Camera-type eye (tissue), 1 donor: ENCODE measurements at places on chromosomes 16 and 17. TPM values are rescaled to one million over a fixed set of nuclear protein-coding genes. Genes with fewer than 3 reads are reported as not detected.

POLR3E gene
- total RNA-seq = 48.0 TPM

CCL16 gene
- not detected for total RNA-seq

MMP2 gene
- 248 TPM for total RNA-seq

ZNRF1 gene
- 24.5 TPM for total RNA-seq

GSPT1 gene
- total RNA-seq = 87.5 TPM

LASP1 gene
- total RNA-seq = 83.0 TPM

CFAP52 gene
- 0.66 TPM for total RNA-seq

KRT39 gene
- total RNA-seq = 0.44 TPM

CACNG3 gene
- 4.6 TPM for total RNA-seq

PRKCB gene
- 32.5 TPM for total RNA-seq

HS3ST4 gene
- 1.7 TPM for total RNA-seq

SPIRE2 gene
- 16.1 TPM for total RNA-seq

CCL17 gene
- total RNA-seq = not detected

CORO1A gene
- total RNA-seq = 13.0 TPM

DOC2A gene
- total RNA-seq = 2.7 TPM

CCL8 gene
- total RNA-seq = 0.33 TPM

HOXB7 gene
- not detected for total RNA-seq

AOC3 gene
- 18.6 TPM for total RNA-seq

RTN4RL1 gene
- total RNA-seq = 18.1 TPM

SMTNL2 gene
- total RNA-seq = 17.4 TPM

HSDL1 gene
- 86.4 TPM for total RNA-seq

PRMT7 gene
- 91.5 TPM for total RNA-seq

ZDHHC1 gene
- 11.1 TPM for total RNA-seq

ZNF213 gene
- 13.0 TPM for total RNA-seq

DNAI2 gene
- 0.44 TPM for total RNA-seq

SLC2A4 gene
- total RNA-seq = 5.4 TPM

ZMYND15 gene
- 0.27 TPM for total RNA-seq

PIMREG gene
- total RNA-seq = 9.8 TPM

CDH1 gene
- total RNA-seq = 15.0 TPM

KRTAP4-4 gene
- not detected for total RNA-seq

CD300LB gene
- total RNA-seq = 0.71 TPM

COL1A1 gene
- total RNA-seq = 7,902 TPM

NBR1 gene
- total RNA-seq = 149 TPM

ZNF689 gene
- 8.2 TPM for total RNA-seq

C17orf78 gene
- total RNA-seq = not detected

SPATA32 gene
- total RNA-seq = not detected

HAP1 gene
- 0.38 TPM for total RNA-seq

TBC1D3E gene
- not detected for total RNA-seq

KCNJ16 gene
- 0.66 TPM for total RNA-seq

VAT1 gene
- 73.2 TPM for total RNA-seq

CSF3 gene
- not detected for total RNA-seq

KRTAP17-1 gene
- total RNA-seq = not detected

CCL7 gene
- total RNA-seq = not detected

KRT25 gene
- total RNA-seq = 0.22 TPM

IL17C gene
- total RNA-seq = not detected

SP2 gene
- total RNA-seq = 5.6 TPM

FSCN2 gene
- total RNA-seq = 7.9 TPM

CLEC19A gene
- total RNA-seq = 29.2 TPM

TMEM238L gene
- total RNA-seq = not detected

CES4A gene
- 8.9 TPM for total RNA-seq

GPRC5C gene
- 23.6 TPM for total RNA-seq

ADGRG1 gene
- total RNA-seq = 18.3 TPM

JUP gene
- 104 TPM for total RNA-seq

CCL15 gene
- not detected for total RNA-seq

SSTR5 gene
- 2.4 TPM for total RNA-seq

MEFV gene
- total RNA-seq = 0.99 TPM
